ENCODE measurements at places on chromosomes 1 and 21. TPM values are rescaled to one million over a fixed set of nuclear protein-coding genes. Genes with fewer than 3 reads are reported as not detected.

The CD84 gene
- not detected for total RNA-seq

The HAPLN2 gene
- total RNA-seq: not detected

The TMEM52 gene
- total RNA-seq: not detected

The OLFML2B gene
- total RNA-seq: 0.09 TPM

The LRRC71 gene
- total RNA-seq: 0.11 TPM

The GABRD gene
- total RNA-seq: 0.86 TPM

The GPR37L1 gene
- not detected for total RNA-seq

The LMX1A gene
- not detected for total RNA-seq

The LAMB3 gene
- total RNA-seq: 0.33 TPM

The LEFTY2 gene
- not detected for total RNA-seq

The CFHR5 gene
- total RNA-seq: not detected

The KRTAP19-8 gene
- not detected for total RNA-seq

The NID1 gene
- total RNA-seq: 303 TPM

The HRNR gene
- not detected for total RNA-seq

The NCAM2 gene
- under 0.01 TPM for total RNA-seq

The PAPPA2 gene
- total RNA-seq: 0.09 TPM

The RGS13 gene
- not detected for total RNA-seq

The CAPN8 gene
- total RNA-seq: not detected

The ZSCAN20 gene
- 6.6 TPM for total RNA-seq

The LRRC38 gene
- total RNA-seq: not detected

The C8A gene
- not detected for total RNA-seq

The HPCAL4 gene
- not detected for total RNA-seq

The C1orf94 gene
- total RNA-seq: not detected

The CYP4A11 gene
- total RNA-seq: not detected

The PODN gene
- total RNA-seq: not detected

The MACF1 gene
- 507 TPM for total RNA-seq

The IFNLR1 gene
- not detected for total RNA-seq

The KCNJ9 gene
- not detected for total RNA-seq

The DNTTIP2 gene
- 23.2 TPM for total RNA-seq

The PDE4B gene
- 299 TPM for total RNA-seq

The OR2M3 gene
- not detected for total RNA-seq

The PRELP gene
- not detected for total RNA-seq

The KISS1 gene
- not detected for total RNA-seq

The PTPRC gene
- total RNA-seq: not detected
